ENCODE measurements at places on chromosomes 2 and 18. TPM values are rescaled to one million over a fixed set of nuclear protein-coding genes. Genes with fewer than 3 reads are reported as not detected.

Gene DSG1
- not detected for total RNA-seq

Gene TSGA10
- total RNA-seq = 36.9 TPM

Gene DHRS9
- 0.25 TPM for total RNA-seq

Gene LONRF2
- 0.29 TPM for total RNA-seq

Gene NOSTRIN
- not detected for total RNA-seq

Gene IL18RAP
- total RNA-seq = 1.4 TPM

Gene RAPGEF4
- not detected for total RNA-seq

Gene TTR
- not detected for total RNA-seq

Gene FAM228A
- total RNA-seq = 0.27 TPM

Gene KCNK3
- not detected for total RNA-seq

Gene CD8B2
- total RNA-seq = not detected

Gene ZNF2
- 7.2 TPM for total RNA-seq

Gene RAB17
- total RNA-seq = not detected

Gene SP9
- total RNA-seq = not detected

Gene SERPINB13
- not detected for total RNA-seq

Gene ANKRD36C
- 103 TPM for total RNA-seq

Gene LDAH
- total RNA-seq = 31.3 TPM

Gene ASXL3
- 0.02 TPM for total RNA-seq

All from B cell (primary cell).